DMS79 (cell line): ENCODE measurements at places on chromosomes 1 and 21.

DNA sequence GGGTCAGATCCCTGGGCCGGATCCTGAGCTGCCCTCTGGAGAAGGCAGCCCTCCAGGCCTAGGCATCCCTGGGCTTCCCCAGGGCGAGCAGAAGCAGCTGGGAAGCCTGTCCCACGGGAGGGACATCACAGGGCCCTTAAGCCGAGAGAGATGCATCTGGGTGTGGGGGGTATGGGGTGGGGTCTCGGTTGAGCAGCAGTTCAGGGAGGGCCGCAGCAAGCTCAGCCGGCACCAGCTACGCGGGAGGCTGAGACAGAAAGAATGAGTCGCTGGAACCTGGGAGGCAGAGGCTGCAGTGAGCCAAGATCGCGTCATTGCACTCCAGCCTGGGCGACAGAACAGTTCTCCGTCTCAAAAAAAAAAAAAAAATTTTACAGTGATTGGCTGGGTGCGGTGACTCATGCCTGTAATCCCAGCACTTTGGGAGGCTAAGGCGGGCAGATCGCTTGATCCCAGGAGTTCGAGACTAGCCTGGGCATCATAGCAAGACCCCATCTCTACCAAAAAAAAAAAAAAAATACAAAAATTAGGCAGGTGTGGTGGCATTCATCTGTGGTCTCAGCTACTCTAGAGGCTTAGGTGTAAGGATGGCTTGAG, 37.7 kb downstream of the RRP1 start:
- DNase-seq = no peak

- no peak for DNase-seq
Measured at GRCh38 chr1:17970757-17971156, 136.8 kb upstream of the IGSF21 start.

DNA sequence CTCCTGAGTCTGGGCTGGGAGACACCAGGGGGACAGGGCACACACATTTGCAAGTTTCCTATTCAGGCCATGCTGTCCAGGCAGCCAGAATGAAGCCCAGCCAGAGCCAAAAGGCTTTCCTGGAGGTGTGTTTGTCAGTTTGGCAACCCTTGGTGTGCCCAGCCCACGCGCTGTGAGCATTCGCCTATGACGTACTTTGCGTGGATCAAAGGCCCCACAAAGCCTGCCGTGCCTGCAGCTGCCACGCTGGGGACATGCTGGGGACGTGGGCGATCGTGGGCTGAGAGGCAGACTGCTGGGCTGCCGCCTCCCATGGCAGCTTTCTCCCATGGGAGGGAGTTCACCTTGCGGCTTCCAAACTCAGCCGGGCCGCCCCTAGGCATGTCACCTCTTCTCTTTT, 57.5 kb downstream of the CD247 start:
- DNase-seq = no peak

DNA sequence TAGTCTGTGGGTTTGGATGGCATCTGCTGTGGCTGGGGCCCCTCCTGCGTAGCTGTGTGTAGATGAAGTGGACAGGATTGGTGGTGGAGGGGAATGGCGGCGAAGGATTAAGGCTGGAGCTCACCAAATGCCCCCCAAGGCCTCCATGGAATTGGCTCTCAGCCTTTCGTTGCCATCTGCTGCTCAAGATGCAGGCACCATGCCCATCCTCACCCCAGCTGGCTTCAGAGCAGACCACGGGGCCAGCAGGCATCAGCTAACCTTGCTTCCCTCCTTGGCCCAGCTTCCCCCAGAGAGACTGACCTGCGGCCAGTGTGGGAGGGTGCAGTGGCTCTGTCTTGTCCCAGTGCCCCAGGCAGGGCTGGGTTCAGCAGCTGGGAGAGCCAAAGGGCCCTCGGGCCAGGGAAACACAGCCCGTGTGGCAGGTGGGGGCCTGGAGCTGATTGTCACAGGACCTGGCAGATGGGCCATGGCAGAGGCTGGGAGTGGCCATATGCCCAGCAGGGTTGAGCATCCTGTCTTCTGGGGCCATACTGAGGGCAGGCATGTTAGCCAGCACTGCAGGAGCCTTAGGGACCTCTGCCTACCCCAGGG, 66.8 kb upstream of the ACTL8 start:
- DNase-seq = no peak

DNA sequence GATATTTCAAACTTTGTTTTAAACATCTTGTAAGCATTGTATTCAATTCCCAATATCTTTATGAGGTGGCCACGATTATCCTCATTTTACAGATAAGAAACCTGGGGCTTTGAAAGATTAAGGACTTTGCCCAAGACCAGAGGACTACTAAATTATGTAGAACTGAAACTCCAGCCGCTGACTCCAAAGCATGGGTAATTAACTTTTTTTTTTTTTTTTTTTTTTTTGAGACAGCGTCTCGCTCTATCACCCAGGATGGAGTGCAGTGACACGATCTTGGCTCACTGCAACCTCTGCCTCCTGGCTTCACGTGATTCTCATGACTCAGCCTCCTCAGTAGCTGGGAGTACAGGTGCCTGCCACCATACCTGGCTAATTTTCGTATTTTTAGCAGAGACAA, 68.7 kb downstream of the ALG14 start:
- no peak for DNase-seq

GRCh38 chr1:176558561-176558960, 95.6 kb downstream of the PAPPA2 start:
- DNase-seq = no peak

DNA sequence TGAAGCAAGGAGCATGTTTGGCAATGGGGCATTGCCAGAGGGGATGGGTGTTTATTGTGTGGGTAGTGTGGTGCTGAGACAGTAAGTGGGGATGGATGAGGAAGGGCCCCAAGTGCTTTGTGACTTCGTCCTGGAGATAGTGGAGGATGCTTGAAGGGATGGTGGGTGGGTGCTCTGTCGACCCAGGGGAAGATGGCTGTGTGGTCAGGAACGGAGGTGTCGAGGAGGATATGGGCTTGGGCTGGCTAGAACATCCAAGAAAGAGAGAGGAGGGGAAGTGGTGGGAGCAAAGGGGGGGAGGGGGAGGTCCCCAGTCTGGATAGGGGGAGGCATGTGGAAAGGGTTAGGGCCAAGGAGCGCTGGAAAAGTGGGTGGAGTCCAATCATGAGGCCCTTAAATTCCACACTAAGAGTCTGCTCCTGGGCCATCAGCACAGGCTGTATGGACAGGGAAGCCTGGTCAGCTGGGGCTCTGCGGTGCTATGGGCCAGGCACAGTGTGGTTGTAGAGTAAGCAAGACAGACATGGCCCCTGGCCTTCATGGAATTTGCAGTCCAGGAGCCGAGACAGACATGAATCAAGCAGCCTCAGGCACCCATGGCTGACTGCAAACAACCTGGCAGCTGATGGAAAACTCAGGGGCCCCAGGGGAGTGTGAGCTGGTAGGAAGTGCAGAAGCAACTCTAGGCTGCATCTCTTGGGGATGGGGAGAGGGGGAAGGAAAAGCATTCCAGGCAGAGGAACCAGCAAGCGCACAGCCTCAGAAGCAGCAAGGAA, 36.3 kb downstream of the EDN2 start:
- no peak for DNase-seq

GRCh38 chr1:218364028-218364710, 19.0 kb downstream of the TGFB2 start:
- DNase-seq = no peak

- DNase-seq = no peak
Measured at GRCh38 chr1:99852648-99853047, 2.5 kb downstream of the AGL start.

GRCh38 chr1:76125473-76126219, 51.1 kb downstream of the ST6GALNAC3 start:
- no peak for DNase-seq

GRCh38 chr1:218049641-218050040, 235.5 kb upstream of the RRP15 start:
- DNase-seq = no peak

- DNase-seq = no peak
Measured at GRCh38 chr1:184116287-184116686, 64.8 kb downstream of the TSEN15 start.

- peak; percentile 27 for DNase-seq
Measured at GRCh38 chr1:28259934-28260802, 850 bp downstream of the SESN2 start.

GRCh38 chr1:225699336-225699735, 46.4 kb upstream of the ENAH start:
- DNase-seq = no peak

- no peak for DNase-seq
Measured at GRCh38 chr1:33764149-33764548, 99.7 kb upstream of the HMGB4 start.

- no peak for DNase-seq
Measured at GRCh38 chr1:158035976-158036583, 42.6 kb downstream of the KIRREL1 start.

DNA sequence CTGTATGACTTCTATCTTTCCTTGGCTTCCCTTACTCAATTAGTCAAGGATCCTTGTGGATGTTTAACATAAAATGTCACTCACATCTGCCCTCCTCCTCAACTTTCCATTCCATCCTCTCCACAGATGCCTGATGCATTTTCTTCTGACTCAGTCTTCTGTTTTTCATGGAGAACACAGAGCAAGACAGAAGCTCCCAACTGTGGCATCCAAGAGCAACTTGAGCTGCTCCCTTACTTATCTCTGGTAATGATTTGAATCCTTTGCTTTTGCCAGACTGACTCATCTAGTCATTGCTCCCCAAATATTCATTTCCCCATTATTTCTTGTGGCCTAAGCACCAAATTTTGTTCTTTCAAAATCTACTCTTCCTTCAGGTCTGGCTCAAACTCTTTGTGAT, 120.6 kb downstream of the LYPLAL1 start:
- DNase-seq = no peak

DNA sequence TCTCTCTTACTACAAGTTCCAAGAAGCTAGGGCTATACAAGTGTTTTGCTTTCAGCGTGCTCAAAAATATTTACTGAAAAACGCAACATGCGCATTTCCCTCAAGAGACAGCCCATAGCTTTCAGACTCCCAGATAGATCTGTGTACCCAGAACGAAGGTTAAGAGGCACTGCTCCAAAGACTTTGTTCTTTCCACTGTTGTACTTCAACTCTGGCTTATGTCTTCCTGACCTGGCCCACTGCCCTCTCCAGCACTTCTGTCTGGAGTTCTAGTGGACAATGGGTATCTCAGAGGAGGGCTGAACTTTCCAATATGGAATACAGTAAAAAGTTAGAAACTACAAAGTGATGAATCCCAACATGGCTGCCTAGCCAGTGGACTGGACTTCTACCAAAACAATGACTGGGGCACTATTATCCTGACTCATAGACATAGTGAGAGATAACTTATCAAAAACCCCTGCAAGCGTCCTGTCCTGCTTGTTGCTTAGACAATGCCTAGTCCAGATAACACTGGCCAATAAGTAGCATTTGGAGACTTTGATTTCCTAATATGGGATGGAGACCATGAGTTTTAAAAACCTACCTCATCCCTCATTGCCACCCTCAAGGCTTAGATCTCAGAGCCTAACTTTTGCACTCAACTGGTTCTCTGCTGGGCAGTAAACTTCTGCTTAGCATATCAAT, 8.8 kb upstream of the ADAR start:
- no peak for DNase-seq

- DNase-seq = no peak
Measured at GRCh38 chr1:8866173-8866791, 12.2 kb downstream of the ENO1 start.

GRCh38 chr1:246726255-246726679, 2.1 kb downstream of the SCCPDH start:
- no peak for DNase-seq

DNA sequence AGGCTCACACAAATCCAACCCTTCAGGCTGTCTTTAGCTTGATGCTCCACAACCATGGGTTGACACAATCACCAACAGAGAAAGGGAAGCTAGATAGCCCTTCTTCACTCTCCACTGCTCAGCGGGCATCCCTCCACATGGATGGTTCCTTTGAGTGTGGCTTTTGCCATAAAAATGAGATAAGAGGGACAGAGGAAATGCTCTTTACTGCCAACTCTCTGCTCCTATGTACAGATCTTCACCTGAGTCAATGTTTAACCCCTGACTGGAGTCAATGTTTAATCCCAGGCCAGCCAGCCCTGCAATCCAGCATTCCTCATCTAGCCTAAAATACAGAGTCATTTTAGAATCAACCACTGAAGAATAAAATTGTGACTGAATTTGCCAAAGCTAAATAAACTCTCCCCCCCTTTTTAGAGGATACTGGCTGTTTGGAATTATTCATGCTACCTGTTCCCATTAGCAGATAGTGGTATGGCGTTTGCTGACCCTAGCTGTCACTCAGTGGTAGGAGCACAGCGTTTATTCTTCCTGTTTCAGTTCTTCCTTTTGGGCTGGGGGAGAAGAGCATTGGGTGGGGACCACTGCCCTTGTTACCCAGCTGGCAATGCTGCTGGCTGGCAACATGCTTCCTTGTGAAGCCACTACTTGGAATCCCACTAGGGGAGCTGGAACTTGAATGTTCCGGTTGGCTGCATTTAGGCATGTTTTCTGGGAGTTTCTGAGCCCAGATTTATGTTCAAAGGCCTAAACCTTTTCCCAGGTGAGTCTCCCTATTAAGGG, 5.2 kb upstream of the PIGR start:
- DNase-seq = no peak

GRCh38 chr1:245248231-245248731, 93.5 kb downstream of the KIF26B start:
- no peak for DNase-seq

DNA sequence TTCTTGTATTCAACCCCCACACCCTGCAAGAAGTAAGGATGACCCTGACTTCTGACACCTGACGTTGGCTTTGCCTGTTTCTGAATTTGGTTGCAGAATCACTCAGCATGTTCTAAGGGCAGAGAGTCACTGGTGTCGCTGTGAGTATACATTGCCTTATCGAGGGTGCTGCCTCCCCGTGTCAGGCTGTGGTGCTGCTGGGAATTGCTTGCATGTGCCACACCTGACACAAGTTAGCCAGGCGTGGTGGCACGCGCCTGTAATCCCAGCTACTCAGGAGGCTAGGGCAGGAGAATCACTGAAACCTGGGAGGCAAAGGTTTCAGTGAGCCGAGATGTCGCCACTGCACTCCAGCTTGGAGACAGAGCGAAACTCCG, 45.9 kb downstream of the WDR4 start:
- no peak for DNase-seq

DNA sequence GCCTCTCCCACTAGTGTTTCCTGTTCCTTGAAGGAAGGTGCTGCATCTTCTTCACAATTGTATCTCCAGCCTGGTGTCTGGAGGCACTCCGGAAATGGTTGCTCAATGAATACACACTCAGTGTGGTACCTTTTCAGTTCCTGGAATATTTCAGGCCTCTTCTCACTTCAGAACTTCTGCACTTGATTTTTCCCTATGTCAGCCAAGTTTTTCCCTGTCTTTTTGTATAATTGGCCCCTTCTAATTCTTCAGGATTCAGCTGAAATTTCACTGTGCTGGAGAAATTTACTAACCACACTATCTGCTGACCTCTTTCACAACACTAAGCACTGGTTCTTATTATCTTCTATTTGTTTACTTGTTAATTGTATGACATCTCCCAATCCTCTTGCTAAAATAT, 61.2 kb upstream of the MAP10 start:
- no peak for DNase-seq
